ENCODE measurements at places on chromosomes 11 and 22.

- DNase-seq, result no peak
Observed at GRCh38 chr22:43205748-43206508, 19.0 kb upstream of the TTLL12 start.

- DNase-seq, result no peak
Observed at GRCh38 chr11:8232849-8233606, 30.6 kb downstream of the LMO1 start.

- DNase-seq, result no peak
Observed at GRCh38 chr22:49213731-49214352, 613.8 kb downstream of the BRD1 start.

DNA sequence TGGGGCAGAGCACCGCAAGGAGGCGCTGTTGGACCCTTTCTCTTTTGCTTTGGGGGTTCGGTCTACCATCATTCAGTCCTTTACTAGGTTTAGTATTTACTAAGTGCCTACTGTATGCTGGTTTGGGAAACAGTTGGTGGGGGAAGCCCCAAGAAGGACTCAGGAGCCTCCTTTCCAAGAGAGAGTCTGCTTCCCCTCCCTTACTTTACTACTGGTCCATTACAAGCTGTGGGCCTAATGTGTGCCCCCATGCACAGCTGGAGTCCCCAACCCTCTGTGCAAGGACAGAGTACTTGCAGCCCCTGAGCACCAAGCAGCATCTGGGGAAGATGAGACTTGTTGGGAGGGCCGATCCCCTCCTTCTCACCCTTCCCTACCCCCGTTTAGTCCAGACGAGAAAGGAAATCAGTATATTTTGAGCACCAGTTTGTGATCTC is 876 bp upstream of the UBE2L6 start:
- DNase-seq, result peak; percentile 66

All from HS-27A (cell line).